GF-D8 (cell line): ENCODE measurements at places on chromosomes 3 and 15.

DNA sequence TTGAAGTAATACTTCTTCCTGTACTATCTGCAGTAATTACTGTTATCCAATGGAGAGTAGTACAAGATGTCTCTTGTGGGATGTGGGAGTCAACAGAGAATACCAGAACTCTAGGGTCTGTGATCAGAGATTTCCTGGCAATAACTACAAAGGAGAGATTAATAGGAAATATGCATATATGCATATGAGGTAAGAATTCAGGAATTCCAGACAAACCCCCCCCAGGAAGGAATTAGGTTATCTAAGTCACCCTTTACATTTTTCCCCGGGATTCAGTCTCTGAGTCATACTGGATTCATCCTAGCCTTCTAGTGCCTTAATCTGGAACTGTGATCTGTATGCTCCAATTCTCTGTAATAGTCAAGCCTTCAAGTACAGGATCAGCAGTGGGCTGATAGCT, 49.4 kb downstream of the GTF2E1 start:
- no peak for DNase-seq

- no peak for DNase-seq
Measured at GRCh38 chr3:140863580-140864009, 78.0 kb upstream of the SLC25A36 start.

DNA sequence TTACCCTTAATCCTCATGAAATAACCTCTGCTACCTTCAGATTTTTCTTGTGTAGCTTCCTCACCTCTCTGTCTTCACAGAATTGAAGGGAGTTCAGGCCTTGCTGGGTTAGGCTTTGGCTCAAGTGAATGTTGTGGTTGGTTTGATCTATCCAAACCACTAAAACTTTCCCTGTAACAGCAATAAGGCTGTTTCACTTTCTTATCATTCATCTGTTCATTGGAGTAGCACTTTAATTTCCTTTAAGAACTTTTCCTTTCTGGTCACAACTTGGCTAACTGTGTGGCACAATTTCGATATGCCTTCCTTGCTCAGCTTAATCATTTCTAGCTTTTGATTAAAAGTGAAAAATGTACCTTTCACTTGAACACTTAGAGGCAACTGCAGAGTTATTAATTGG, 129.8 kb downstream of the NR1I2 start:
- DNase-seq = no peak

DNA sequence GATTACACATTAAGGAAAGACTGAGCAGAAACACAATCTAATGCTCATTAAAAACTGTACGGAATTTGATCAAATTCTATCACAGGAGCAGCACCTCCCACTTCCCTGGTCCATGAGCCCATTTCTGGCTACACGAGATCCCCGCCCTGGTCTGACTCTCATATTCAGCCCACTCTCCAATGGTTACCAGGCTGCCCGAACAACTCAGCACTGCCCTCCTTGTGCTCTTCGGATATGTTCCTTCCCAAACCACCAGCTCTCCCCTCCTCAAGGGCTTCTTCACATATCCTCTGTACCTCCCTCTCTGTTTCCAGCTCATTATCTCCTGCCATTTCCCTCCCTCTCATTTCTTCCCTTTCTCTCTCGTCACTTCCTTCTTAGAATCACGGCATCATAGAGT, 180.5 kb downstream of the RSL24D1 start:
- no peak for DNase-seq

GRCh38 chr3:176714034-176714433, 483.2 kb downstream of the TBL1XR1 start:
- no peak for DNase-seq

DNA sequence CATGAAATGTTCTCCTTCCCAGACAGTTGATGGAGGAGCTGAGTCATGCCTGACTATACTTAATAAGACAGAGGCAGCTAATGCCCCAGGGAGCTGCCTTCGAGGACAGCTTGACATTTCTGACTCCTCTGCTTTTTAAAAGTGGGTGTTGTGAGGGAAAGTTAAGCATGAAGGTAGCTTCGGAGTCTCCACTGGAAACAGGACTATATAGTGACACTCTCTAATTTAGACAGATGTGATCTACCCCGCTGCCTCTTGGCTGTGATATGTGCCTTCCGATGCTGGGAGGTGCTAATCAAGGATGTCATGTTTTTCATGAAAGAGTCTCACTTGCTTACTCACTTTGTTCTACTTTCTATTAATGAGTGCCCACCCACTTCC, 72.7 kb downstream of the IL1RAP start:
- no peak for DNase-seq

- no peak for DNase-seq
Measured at GRCh38 chr3:115876876-115877614, 253.7 kb downstream of the GAP43 start.

DNA sequence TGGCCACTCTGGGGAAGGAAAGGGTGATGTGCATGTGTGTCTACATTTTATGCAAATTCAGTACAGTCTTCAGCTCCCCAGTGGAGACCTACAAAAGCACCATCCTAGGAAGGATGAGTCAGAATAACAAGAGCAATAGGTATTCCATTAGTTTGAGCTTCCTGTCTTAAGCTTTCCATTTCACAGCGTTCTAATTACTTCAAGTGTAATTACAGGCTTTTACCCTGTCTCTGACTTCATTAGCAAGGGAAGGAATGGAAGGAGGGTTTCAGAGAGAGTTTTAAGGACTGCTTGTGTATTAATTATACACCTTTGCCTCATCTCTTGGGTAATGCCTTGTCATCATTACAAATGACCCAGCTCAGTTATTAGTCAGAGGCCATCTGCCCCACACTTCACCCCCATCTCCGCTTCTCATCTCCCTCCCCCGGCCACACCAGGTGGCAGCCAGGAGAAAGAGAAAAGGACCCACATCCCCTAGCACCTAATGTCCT, 202.8 kb upstream of the MRPL3 start:
- DNase-seq = no peak

DNA sequence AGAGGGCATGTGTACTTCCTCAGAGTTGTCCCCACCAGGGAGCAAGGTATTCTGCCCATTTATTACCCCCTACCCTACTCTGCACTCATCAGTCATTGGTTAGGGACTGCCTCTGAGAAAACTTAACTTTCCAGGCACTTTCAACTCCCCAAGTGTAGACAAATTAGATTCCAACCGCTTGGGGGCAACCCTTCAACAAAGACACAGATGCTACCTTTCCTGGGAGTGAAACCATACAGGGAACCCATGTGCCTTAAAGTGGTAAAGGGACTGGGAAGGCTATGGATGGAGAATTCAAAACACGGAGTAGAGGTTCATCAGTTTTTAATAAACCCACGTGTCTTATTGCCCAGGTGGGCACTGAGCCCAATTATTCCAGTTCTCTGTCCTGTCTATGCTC, 19.4 kb upstream of the UBE2E2 start:
- DNase-seq = no peak

DNA sequence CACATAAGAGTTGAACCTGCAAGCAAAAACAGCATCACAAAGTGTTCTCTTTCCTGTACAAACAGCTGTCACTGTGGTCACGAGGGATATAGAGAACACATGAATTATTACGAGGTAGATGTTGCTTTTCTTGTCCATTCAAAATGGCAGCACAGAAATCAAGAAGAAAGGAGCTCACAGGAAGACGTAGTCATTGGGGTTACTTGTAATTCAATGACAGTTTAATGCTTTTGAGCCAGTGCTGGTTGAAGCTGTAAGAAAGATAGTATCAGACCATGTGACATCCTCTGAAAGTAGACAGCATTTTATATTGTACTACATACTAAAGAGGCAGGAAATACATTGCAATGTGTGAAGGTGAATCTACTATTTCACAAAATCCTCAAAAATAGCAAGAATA, 140.4 kb downstream of the ABI3BP start:
- no peak for DNase-seq

- no peak for DNase-seq
Measured at GRCh38 chr15:74383286-74383685, 15.8 kb upstream of the CYP11A1 start.

DNA sequence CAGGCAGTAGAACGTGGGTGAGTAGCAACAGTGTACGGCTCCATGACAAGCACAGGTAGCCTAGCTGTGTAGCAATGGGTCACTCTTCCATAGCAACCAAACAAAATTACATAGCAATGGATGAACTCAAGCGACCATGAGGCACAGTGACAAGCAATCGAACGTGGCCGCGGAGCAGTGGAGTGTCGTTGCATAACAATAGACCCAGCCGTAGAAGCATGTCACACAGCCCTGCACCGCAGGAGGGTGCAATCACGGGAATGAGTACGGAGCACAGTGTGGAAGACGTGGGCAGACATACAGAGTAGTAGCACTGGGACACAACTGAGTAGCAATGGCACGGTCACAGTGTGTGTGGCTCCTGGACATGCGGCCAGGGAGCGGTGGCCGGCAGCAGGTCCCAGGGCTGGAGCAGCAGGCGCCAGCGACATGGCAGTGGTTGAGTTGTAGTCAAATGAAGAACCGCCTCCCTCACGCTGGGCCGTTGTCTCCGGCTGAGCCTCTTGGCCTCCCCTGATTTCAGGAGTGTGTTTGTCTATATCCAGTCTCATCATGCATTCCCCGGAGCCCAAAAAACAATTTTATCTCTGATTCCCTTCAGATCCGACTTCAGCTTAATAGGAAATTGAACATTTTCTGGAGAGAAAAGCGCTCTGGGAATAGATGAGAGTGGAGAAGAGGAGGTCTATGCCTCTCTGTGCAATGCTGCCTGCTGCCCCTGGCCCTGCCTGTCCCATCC, 64.1 kb downstream of the CCDC33 start:
- no peak for DNase-seq

DNA sequence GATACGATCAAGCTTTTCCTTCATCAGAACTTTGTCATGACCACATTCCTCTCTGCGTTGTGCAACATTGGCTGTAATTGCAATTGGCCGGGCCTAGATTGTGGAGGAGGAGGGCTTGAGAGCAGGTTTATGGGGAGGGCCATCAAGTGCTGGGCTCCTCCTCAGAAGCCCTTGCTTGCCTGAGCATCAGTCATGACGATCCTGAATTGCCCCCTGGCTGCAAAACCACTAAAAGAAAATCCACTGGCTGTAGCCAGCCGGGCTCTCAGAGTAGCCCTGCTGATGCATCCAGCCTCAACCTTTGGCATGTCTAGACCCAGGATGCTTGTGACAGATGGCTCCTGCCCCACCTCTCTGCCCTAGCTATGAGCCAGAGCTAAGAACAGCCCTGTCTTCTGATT, 13.4 kb upstream of the TRH start:
- DNase-seq = no peak

DNA sequence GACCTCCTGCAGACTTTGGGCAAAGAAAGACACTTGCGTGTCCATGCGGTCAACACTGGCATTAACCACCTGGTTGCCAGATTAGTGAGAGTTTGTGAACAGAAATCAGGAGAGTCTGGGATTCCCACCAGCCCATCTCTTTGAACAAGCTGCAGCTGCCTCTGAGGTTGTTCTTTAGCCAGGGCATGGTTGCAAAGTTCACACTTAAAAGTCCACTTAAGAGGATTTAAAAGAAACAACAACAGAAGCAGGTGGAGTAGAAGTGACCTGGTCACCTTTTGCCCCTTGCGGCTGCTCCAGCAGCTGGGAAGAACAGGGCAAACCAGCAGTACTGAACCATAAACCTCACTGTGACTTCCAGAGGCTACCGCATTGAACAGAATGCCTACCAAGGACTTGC, 97.3 kb downstream of the FOXB1 start:
- DNase-seq = no peak

DNA sequence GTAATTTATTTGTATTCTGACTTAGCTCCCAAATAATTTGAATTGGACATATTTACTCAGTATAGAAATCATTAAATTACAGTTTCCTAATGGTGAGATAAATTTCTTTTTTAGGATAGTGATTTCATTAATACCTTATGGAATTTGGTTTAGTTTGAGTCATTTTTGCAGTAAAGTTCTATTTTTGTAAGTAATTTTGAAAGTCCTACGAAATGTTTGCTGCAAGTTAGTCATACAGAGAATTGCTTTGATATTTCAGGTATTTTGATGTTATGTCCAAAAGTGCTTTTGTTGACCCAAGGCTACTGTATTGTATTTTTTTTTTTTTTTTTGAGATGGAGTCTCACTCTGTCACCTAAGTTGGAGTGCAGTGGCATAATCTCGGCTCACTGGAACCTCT, 41.7 kb downstream of the TCF12 start:
- DNase-seq = no peak

DNA sequence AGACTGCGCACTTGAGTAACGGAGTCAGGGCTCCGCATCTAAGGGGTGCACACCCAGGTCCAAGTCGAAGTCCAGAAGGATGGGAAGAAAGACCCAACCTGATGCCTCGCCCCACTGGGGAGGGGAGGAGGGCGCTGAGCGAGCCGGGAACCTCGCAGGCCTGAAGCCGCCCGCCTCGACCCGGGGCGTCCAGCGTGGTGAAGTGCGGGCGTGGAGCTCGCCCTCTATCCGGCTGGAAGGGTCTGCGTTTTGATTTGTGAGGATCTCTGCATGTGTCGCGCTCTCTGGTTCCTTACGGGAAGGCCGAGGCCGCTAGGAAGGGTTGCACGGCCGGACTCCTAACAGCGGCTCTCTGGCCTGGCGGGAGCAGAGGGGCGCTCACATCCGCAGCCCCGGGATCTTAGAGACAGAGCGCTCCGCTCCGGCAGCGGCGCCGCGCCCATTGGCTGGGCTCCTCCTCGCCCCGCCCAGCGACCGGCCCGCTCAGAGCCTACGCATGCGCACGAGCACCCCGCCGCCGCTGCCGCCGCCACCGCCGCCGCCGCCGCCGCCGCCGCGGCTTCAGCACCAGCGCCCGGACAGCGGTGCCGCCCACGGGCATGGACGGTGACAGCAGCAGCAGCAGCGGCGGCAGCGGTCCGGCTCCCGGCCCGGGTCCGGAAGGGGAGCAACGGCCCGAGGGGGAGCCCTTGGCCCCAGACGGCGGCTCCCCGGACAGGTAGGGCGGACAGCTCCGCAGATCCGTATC, at the start of gene DISP2:
TSS of gene DISP2 (plus strand) at position 497 of the 748 bp plus-strand sequence. CDS start at position 600, 103 bp downstream.
- peak; percentile 13 for DNase-seq

- peak; percentile 18 for DNase-seq
Measured at GRCh38 chr15:65028921-65029735, at the start of gene MTFMT. Gene MTFMT, minus strand, starts transcription at chr15:65029639. Its CDS starts 26 bp downstream, at chr15:65029613.

DNA sequence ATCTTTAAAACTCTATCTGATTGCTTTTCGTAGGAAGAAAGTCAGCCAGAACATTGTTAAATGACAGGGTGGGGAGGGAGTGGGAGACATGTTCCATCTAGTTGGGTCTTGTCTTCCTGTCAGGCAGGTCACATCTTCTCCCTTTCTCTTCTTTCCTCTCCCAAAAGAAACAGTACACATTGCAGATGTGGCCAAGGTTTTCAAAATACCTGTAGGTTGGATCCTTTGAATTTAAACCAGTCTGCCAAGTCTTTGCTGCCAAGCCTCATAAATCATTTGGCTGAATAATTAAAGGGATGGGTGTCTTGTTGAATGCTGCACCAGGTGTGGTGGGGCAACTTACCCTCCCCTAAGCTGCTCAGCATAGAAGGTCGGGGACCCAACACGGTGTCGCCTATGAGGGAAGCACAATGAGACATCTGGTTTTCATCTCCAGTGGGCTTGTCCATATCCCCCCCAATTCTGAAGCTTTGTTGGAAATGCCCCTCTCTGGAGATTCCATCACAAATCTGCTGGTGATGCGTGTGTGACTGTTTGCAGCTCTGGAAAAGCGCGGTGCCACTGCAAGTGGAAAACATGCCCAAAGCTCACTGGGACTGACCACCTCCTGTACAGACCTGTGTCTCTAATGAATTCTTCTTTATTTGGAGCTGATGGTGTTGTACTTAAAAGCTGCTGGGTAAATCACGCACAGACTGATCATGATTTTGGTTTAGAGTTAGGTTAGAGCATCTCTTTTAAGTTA, 112.6 kb downstream of the FILIP1L start:
- no peak for DNase-seq
